ENCODE measurements at places on chromosomes 3 and 15.

DNA sequence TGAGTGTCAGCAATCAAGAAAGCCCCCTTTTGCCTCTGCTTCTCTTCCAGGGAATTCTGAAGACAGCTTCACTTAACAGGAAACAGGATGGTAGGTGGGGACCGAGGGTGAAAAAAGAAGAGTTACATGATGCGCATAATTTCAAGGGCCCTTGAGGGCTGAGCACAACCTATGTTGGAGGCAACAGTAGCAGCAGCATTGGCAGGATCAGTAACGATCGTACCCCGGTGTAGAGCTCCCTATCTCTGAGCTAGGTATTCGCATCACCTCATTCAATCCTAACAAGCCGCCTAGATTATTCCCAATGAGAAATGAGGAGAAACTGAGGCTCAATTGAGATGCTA lies 432 bp upstream of the RAD54L2 start:
- no peak for DNase-seq

DNA sequence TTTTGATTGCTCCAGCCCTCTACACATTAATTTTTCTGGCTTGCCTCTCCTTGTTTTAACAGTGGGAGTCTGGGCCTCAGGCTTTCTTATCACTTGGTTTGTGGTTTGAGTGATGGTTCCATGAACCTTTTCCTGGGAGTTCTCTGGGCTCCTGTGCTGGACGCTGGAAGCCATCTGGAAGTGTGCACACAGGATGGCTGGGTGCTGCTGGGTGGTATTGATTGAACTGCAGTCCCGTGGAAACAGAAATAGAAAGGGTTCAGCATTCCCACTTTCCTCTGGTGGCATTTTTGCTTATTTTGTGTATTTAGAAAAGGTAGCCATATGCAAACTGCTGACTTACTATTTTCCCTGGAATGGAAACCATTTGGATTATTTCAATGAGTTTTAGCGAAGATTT lies 25.6 kb downstream of the MITF start:
- DNase-seq = no peak

DNA sequence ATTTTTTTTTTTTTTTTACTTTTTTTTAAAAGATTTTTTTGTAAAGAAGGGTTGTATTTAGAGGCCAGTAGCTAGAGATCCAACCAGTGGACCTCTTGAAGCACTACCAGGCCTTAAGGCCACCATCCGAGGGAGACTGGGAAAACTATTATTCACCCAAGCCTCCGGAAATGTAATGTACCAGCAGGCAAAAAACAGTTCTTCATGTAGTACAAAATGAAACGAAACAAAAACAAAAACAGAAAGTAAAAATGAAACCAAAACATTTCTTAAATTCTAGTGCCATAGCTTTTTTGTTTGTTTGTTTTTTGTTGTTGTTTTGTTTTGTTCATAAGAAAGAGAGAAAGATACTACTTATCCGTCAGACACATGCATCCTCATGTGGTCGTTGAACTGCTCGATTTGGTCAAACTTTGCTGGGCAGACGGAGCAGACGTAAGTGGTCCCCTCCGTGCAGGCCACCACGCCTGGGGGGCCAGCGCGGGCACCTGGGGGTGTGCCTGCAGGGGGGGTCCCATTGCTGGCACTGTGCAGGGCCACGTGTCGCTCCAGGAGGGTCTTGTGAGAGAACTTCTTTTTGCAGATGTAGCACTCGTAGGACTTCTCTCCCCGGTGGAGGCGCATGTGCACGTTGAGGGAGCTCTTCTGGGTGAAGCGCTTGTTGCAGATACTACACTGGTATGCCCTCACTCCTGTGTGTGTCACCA lies 45.0 kb downstream of the TIGIT start:
- no peak for DNase-seq

DNA sequence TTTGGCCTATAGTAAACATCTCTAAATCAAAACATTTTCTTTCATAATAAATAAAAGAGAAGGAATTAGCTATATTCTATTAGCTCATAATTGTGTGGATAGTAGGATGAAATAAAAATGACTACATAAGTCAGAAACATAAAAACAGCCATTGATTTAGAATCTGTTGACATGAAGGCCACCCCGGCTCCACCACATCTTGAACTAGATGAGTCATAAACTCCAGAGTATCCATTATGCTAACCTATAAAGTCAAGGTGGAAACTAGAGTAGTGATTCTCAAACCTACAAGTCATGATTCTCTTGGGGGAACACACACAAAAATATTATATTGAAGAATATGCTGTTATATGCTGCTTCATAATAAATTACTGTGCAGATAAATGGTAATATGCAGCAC lies 831.0 kb downstream of the TUSC7 start:
- DNase-seq = no peak

DNA sequence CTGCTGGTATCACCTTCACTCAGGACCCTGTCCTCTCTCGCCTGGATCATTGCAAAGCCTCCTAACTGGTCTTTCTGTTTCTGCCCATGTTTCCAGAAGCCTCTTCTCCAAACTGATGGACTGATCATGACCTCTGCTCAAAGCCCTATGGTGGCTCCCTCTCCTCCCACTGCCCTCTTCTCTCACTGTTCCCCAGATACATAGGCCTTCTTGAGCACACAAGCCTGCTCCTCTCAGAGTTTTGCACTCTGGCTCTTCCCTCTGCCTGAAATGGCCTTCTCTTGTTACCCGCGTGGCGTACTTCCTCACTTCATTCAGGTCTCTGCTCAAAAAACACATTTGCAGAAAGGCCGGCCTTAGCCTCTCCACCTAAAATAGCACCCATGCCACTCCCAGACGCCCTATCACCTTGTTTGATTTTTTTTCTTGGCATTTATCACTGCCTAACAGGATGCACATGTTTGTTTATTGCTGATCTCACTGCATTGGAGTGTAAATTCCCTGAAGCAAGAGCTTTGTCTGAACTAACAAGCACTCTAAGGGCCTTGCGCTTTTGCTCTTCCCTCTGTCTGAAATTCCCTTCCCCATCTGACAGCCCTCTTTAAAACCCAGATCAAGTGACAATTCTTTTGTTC lies 1.4 kb upstream of the ETFA start:
- no peak for DNase-seq

DNA sequence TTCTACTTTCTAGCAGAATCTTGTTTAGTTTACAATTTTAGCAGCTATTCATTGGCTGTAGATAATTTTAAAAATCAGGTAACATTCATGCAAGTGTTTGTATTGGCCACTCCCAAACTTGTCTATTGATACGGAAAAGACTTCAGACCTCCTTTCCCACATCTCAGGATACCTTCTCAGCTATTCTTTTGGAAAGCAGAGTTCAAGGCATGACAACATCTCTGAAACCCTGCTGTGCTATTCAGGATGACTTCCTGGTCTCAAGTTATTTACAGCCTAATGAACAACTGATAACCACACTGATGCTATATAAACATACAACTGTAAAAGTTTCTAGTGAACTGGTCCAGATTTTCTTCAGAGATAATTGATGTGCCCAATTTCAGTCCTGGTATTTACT lies 55.8 kb downstream of the DZIP3 start:
- no peak for DNase-seq

- DNase-seq = no peak
Observed at GRCh38 chr3:71512000-71512399, 71.5 kb downstream of the FOXP1 start.

DNA sequence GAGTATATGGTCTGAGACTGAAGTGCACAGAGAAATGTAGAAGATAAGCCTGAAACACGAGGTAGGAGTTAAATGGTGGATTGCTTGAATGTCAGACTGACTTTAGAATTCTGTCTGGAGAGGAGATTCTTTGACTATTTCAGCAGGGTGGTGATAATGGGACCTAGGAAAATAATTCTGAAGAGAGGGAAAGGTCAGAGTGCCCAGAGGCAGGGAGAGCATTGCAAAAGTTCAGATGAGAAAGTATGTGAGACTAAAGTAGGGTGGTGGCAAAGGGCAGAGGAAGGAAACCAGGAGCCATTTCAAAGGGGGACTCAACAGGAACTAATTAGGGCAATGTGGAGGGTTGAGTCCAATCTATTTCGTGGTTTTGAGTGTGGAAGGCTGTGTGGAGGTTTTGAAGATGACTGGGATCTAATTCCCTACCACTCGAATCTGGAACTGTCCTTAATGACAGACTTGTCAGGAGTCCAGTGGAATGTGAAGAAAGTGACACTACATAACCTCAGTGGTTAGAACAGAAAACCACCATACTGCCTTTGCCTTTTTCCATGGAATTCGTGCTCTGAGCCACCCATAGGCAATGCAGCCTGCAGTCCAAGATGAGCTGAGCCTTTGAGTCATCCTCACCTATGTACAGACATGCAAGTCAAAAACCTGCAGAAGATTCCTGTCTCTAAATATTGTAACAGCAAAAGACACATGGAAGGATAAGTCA lies 16.1 kb downstream of the CPOX start:
- DNase-seq = no peak

- no peak for DNase-seq
Observed at GRCh38 chr15:88513195-88513594, 33.3 kb downstream of the DET1 start.

- DNase-seq = no peak
Observed at GRCh38 chr15:59587085-59587826, 24.3 kb upstream of the GCNT3 start.

GRCh38 chr15:69026355-69026754 lies 11.9 kb downstream of the NOX5 start:
- DNase-seq = no peak

- no peak for DNase-seq
Observed at GRCh38 chr3:61956236-61956635, 394.9 kb downstream of the PTPRG start.

DNA sequence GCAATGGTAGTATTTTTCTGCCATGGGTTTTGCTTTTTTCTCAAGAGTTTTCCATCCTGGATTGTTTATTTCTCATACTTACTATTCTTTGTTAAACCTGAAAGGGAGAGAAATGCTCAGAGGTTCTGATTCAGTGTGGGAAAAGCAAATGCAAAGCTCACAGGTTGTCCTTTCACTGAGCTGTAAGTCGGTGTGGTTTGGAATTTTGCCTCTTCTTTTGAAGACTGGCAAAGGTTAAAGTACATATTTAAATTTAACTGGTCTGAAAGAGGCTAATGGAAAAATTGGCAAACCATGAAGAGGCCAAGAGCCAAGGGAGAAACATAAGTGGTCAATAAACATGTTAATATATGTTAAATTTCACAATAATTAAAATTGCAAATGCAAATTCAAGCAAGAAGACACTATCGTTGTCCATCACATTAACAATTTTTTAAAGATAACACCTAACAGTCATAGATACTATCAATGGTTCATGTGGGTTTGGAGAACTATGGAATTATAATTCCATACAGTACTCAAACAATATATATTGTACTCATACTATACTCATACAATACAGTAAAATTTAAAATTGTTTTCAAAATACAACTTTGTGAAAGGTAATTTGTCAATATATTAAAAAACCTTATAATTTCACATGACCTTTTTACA lies 246.8 kb upstream of the STT3B start:
- no peak for DNase-seq

DNA sequence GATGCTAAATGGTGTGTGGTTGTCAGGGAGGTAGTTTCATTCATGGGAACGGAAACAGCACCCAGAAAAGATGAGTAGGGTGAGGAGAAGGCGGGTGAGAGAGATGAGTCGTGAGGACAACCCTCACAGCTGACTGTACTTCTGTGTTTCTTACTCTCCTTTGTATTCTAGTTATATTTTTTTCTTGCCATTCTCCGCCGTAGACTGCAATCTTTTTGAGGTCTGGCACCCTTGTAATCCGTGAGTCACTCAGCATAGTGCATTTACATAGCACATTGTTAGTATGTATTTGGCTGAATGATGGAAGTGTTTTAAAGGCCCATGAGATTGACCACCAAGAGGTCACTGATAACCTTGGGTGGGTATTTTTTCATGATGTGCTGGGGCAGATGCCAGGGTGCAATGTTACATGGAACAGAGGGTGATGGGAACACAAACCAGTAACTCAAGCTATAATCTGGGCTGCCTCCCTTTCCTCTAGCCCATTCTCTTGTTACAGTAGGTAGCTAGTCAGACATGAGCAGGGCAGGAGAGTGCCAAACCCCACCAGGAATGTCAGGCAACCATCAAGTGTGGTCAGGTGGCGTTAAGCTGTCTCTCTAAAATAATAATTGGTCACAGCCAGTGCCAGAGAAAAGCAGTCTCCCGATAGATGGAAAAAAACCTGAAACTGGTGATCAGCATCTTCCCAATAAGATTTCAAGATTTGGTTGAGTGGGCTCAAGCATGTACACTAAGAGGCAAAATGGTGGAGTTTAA lies 18.8 kb upstream of the DGKG start:
- DNase-seq = no peak

- no peak for DNase-seq
Observed at GRCh38 chr3:94609908-94610307, 547.0 kb downstream of the NSUN3 start.

GRCh38 chr3:11716573-11717290 lies 73.0 kb upstream of the VGLL4 start:
- DNase-seq = no peak

- no peak for DNase-seq
Observed at GRCh38 chr3:27714692-27715453, 7.2 kb downstream of the EOMES start.

DNA sequence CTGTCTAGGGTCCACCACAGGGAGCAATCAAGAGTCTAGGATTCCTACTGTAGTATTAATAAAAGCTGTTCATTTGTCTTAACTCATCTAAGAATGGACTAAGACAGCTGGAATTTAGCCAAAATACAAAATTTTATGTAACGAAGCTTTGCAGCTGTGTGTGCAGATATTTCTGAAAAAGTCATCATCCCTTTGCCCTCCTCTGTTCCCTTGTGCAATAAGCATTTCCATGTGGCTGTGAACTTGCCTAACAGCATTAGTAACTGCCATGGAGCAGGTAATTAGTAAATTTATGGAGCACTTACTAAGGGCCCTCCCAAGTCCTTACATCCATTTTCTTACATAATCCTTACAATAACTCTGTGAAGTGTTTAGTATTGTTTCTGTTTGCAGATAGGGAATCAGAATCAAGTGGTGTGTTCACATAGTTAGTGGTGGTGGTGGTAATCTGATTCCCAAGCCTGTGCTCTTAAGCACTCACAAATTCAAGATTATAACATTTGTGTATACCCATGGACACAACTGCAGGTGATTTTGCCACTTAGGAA lies 114.5 kb downstream of the RARB start:
- DNase-seq = no peak

DNA sequence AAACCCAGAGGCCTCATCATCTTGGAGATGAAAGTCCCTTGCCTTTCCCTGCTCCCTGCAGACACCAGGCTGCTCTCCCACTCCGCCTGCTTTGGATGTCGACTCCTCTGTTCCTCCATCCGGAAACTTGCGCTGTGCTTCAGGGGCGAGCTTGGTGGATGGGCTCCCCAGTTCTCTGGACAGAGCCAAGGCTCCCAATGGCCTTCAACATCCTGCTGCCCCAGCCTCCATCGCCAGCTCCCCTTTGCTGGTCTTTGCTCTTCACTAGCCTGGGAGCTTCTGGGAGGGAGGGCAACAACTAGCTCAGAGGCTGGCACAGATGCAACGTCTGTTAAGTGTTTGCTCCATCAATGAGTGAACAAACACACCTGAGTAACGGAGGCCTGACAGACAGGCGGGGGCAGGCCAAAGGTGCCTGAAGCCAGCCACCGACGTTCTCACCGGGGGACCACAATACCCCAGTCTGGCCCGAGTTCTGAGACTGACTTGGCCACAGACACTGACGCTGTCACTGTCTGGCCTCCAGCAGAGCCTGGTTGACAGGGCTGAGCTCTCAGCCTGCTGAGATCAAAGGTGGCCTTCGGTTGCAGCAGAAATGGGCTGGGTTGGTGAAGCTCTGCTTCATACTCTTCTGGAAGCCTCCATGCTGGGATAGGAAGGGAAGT lies 39.0 kb downstream of the RGMA start:
- no peak for DNase-seq
